ENCODE measurements at places on chromosomes 6 and 20.

DNA sequence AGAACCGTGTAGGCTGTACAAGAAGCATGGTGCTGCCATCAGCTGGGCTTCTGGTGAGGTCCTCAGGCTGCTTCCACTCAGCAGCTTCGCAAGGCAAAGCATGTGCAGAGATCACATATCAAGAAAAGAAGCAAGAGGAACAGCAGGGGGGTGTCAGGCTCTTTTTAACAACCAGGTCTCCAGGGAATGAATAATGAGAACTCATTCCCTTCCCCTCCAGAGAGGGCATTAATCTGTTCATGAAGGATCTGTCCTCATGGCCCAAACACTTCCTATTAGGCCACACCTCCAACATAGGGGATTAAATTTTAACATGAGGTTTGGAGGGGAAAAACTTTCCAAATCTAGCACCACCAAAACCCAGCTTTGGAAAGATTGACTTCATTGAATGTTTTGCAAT, 20.0 kb downstream of the GINM1 start:
- no peak for DNase-seq

GRCh38 chr6:133404151-133404550, 163.0 kb downstream of the EYA4 start:
- no peak for DNase-seq

DNA sequence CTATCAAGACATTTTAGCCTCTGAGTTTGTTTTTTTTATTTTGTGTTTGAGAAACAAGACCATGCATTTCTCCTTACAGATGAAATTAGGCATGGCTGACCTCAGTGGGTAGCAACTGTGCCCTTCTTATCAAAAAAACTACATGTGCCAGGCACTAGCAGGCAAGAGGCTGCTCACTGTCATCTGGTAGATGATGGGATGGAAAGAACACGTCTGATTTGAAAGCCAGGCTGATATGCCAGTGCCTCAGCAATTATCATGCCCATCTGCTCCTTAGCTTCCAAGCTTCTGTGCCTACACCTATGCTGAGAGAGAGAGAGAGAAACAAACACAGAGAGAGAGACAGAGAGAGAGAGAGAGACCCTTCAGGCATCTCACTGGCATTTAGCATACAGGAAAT, 149.9 kb downstream of the C6orf118 start:
- no peak for DNase-seq

- DNase-seq: no peak
Observed at GRCh38 chr6:31154436-31154835, 3.2 kb downstream of the CCHCR1 start.

GRCh38 chr6:39850736-39851297, 58.6 kb downstream of the DAAM2 start:
- DNase-seq: no peak

DNA sequence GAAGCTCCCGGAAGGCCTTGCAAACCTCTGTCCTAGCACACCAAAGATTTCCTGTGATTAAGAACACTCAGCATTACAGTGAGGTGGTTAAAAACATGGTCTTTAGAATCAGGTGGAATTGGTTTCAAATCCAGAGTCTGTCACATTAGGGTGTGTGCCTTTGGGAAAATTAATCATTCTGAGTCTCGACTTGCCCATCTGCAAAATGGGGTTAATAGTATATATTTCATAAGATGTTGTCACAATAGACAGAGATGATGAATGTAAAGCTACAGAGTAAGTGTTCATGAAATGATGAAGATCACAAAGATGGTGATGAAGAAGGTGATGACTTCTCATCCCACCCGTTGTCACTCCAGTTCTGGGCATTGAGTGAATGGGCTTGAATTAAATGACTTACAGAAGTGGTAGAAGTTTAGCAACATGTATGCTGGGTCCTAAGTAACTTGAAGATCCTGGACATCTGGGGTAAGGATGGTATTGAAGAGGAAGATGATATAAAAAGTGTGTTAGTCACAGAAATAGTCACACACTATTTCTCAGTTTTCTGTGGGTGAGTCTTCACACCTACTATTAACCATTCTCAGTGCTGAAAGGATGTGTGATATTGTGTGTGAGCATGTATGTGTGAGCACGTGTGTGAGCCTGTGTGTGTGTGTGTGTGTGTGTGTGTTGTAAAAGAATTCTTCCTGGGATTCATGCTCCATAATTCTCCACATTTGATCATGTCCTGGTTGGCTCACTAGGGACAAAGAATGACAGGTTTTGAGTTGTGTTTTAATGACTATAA, 28.0 kb upstream of the NEDD9 start:
- no peak for DNase-seq

DNA sequence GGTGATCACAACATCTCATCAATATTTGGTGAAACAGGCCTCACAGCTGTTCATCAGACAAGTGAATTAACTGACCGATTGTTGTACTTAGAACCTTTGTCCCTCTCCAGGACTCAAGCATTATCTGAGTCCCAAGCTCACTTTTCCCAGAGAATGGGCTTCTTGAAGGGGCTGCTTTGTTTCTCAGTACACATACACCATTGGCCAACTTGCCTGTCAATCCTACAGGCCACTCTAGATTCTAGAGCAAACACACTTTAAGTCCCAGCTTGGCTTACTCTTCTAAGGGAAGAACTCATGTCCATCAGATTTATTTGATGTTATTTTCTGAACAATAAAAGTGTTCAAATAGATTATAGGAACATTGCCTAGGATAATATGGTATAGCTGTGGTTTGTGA, 249.5 kb downstream of the BCKDHB start:
- no peak for DNase-seq

GRCh38 chr6:43767553-43768505, 2.2 kb upstream of the VEGFA start:
- DNase-seq: no peak

DNA sequence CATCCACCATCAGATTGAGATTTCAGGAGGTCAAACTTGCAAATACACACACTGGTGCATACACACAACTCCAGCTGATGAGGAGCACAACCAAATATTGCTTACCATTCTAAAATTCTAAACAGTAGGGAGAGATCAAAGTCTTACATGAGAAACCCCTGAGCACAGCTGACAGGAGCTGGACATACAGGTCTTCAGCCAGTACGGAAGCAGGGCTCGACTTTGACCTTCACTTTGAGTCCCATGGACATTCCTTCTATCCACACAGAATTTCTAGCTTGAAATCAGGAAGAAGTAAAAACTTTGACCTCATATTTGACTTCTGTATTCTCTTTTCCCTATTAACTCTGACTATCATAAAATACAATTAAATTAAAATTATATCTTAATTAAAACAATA, 90.2 kb downstream of the PRKN start:
- no peak for DNase-seq

DNA sequence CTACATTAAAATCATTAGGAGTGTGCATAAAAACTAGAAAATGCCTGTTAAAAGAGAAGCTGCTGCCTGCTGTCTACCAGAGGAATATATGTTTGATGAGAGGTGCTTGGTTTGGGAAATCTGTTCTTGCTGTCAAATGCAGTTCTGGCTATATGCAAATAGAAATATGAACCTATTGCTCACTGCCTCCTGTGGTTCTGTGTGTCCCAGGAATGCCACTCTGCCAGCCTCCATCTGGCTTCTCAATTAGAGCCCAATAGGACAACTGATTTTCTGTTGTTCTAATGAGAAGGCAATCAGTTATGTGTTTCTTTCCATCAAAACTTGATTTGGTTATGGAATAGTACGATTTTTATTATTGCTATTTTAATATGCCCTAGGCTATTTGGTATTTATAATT, 759.7 kb downstream of the HDGFL1 start:
- no peak for DNase-seq

- no peak for DNase-seq
Observed at GRCh38 chr20:20391766-20392165, 23.9 kb downstream of the INSM1 start.

DNA sequence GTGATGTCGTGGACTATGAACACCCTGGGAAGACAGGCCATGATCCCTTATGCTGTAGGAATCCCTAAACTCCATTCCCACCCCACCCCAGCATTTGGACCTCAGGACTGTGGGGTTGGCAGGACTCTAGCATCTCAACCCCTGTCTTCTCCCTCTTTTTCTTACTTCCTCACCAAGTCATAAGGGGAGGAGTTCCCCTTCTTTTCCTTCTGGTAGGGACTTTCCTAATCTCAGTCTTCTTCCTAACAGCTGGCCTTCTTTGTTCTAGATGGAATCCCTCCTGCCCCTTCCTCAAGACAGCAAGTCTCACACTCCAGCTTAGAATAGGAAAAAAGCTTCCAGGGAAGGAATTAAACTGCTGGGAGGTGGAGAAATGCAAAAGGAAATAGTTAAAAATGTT, 2.3 kb upstream of the SIRPB2 start:
- no peak for DNase-seq

DNA sequence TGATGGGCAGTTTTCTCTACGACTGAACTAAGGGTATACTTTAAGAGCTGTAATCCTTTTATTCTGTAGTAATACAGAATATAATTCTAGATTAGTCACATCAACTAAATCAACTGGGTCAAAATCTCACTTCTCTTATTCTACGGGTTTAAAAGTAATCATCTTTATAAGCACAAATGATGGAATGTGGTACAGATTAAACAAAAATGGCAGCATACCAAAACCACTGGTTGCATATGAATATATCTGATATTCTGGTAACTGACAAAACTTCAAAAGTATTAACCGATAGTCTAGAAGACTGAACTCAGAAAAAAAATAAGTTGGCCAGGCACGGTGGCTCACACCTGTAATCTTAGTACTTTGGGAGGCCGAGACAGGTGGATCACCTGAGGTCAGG, 7.0 kb downstream of the SOD2 start:
- no peak for DNase-seq

DNA sequence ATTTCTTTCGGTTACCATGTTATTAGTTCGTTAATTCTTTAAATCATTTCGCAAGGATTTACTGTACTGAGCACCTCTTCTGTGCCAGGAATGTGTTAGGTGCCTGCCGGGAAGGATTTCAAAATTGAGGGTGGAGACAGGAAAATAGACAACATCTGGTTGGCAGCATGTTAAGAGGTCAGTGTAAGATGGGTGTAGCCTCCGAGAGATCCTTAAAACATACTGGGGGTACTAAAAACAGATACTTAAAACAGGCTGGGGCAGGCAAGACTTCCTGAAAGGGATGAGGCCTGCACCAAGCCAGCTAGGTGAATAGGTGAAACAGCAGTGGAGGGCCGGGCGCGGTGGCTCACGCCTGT, 178.0 kb upstream of the SGK1 start:
- no peak for DNase-seq

DNA sequence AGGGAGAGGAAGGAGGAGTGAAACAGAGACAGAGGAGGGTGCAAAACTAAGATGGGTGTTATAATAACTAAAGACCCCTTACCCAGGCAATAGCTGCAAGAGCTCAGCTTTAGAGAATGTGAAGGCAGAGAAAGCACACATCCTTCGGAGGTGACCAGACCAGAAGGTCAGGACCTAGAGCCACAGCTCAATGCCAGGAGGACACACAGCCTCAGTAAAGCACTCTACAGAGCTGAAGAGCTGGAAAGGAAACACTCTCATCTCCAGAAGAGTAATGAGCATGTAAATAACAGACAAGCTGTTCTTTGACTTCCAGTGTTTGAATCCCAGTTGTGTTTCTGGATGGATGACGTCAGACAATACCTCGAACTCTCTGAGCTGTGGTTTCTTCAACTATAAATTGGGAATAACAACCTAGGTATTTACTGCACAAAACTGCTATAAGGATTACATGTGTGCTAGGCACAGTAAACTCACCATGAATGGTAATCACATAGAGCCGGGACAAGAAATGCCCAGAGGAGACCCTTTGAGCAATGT, 63.2 kb downstream of the MAP3K5 start:
- no peak for DNase-seq

GRCh38 chr6:151690303-151690702, 117.2 kb upstream of the ESR1 start:
- DNase-seq: peak; percentile 77

GRCh38 chr6:117676577-117677218, 1.4 kb downstream of the NUS1 start:
- DNase-seq: no peak

DNA sequence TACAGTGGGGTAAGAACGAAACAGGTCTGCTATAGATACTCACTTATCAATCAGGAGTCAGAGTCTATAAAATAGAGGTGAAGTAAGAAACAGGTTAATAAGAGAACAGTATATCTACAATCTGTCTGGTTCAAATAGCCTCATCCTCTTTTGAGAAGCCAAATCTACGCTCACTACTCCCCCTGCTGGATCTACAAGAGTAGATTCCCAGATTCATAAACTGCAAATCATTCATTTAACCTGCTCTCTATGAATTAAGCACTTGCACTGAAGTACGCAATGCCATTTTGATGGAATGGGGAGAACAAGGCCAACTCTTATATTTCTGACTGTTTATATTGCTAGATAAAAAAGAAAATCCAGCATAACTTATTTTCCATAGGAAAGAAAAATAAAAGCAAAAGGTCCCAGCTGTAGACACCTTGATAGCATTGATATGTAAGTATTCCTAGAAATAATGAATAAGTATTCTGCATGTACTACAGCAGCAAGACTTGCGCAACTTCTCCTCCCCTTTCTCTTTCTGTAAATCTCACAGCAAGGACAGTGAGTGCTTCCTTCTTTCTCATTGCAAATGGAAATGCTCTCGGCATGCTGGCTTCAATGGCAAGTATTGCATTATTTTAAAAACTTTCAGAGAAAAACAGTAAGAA, 92.3 kb downstream of the RFX6 start:
- DNase-seq: peak; percentile 48

DNA sequence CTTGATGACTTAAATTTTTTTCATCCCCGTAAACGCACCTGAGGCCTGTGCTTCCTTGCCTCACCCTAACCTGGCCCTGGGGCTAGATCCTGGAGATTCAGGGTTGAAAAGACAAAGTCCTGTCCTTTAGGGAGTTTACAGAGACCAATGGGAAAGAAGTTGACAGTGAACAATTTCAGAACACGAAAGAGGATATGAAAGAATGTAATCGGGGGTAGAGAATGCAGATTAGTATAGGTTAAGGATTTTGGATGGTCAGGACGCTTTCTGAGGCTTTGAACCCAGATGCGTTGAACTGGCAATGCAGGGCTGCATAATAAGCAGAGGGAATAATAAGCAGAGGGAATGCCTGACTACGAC, 1.7 kb upstream of the FBXO5 start:
- DNase-seq: peak; percentile 24

GRCh38 chr20:4853757-4854560, 132.2 kb downstream of the PRND start:
- DNase-seq: no peak

DNA sequence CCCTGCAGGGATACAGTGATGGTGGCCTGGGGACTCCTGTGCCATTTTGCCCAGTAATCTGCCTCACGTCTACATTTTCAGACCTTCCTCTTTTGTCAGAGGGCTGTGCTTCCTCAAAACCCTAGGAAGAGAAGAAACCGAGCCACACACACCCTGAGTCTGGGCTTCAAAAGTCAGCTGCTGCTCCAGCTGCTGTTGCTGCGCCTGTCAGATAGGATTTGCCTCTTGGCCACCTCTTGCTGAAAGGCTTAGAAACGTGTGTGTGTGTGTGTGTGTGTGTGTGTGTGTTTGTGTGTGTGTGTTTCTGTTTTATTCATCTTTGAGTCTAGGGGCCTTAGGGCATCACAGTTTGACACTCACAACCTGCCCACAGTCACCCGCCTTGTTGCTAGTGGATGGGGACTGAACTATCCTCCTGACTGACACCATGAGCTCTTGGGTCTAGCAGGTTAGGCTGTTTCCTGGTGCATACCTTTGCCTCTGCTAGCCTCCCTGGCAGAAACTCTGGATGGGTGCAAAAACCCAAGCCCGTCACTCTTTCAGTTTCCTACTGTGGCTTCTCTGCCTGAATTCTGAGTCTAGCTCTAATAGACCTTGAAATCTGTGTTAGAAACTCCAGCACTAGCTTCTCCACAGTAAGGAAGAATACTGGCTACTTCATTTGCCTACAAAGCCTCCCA, 94.9 kb upstream of the CEP85L start:
- DNase-seq: no peak

- no peak for DNase-seq
Observed at GRCh38 chr6:64280569-64280968, 645.0 kb downstream of the PHF3 start.

Data from activated CD4-positive, alpha-beta T cell treated with anti-CD3 and anti-CD28 coated beads, Interleukin-10, Interleukin-2, amounts not matched to agents 100 ng/mL and 50 ng/mL, durations not matched to agents 16 hours and 8 hours (primary cell).